ENCODE measurements at places on chromosomes 5 and 9.
A peak's percentile ranks its signal among the peaks of the same experiment; 100 is the strongest.

GRCh38 chr5:142184988-142185387 is 76.4 kb downstream of the NDFIP1 start:
- DNase-seq = no peak

GRCh38 chr9:104572612-104573011 is 3.6 kb downstream of the OR13C8 start:
- no peak for DNase-seq

- DNase-seq = peak; percentile 75
Observed at GRCh38 chr5:56829137-56829908, 14.0 kb downstream of the MAP3K1 start.

DNA sequence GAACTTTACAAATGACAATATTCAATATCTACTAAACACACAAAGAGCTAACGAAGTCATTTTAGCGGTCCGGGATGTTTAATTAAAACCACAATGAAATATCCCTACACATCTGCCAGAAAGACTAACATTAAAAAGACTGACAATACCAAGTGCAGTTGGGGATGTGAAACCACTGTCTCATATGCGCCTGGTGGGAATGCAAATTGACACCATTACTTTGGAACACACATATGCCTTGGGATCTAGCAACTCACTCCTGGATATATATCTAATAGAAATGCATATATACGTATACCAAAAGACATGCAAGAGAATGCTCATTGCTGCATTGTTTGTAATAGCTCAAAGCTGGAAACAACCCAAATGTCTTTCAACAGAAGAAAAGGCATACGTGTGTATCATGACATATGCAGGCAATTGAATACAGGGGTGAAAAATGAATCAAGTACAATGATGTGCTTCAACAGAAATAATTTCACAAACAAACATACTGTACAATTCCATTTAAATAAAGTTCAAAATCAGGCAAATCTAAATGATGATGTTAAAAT is 153.3 kb downstream of the CARTPT start:
- DNase-seq = no peak

GRCh38 chr9:86200599-86201162 is 58.8 kb downstream of the C9orf153 start:
- no peak for DNase-seq
